ENCODE measurements at places on chromosomes 16 and 17.
A peak's percentile ranks its signal among the peaks of the same experiment; 100 is the strongest.

DNA sequence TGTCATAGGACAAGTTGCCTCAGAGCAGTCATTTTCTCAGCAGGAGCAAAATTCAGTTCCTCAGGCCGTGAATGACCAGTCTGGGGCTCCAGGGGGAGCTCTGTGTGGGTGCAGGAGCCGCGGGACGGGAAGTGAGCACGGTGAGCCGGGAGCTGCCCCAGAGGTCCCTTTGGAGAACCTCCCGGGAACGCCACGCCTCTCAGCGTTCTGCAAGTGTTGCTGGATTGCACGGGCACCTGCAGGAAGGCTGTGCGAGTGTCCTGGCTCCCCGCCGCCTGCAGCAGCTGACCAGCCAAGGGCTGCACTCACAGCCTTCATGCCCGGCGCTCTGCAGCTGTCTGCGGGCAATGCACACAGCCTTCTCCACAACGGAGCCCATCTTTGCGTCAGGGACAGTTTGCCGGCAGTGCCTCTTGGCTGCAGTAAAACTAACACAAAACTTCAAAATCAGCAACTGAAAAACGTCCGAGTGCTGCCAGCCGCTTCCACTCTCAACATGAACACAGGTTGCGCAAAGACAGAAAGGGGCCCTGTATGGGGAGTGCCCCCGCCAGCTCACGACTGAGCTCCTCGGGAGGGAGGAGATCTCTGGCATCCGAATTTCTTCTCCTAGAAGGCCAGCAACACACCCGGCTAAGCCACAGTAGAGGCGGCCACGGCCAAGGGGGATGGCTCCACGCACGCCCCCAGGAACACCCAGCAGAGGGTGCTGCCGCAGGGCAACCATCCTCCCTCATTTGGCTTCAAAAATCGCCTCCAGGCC lies 16.0 kb downstream of the NDUFAF8 start:
- DNase-seq = peak; percentile 90

DNA sequence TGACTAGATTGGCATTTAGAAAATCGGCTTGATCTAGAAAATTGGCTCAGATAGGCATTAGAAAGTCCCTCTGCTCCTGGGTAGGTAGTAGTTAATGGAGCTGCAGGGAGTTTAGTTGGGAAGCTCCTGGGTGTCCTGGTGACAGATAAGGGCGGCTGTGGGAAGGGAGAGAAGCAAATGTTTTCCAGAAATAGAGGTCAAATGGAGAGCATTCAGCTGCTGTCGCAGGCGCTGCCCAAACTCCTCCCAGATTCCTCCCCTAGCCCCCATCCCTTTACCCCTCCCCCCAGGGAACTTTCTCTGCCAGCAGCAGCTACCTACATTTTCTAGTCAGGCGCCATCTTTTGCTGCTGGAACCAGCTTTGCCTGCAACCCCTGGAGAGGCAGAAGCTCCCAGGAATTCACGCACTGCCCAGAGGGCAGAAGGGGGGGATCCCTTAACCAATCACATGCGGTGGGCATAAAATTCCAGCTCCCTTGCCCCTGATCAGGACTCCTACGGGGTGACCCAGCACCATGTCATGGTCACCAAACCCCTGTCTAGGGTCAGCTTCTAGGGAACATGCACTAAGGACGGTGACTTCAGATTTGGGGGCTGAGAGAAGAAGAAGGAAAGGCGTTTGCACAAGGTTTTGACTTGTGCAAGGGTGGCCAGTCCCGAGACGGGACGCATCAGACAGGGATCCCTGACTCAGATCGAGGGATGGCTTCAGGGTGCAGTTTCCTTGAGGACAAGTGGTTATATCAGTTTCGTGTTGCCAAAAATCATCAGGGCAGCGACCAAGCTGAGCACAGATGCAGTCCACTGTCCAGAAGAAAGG lies 43.8 kb downstream of the SOCS1 start:
- DNase-seq = no peak

GRCh38 chr17:28901866-28902818 lies 737 bp downstream of the DHRS13 start:
- no peak for DNase-seq

DNA sequence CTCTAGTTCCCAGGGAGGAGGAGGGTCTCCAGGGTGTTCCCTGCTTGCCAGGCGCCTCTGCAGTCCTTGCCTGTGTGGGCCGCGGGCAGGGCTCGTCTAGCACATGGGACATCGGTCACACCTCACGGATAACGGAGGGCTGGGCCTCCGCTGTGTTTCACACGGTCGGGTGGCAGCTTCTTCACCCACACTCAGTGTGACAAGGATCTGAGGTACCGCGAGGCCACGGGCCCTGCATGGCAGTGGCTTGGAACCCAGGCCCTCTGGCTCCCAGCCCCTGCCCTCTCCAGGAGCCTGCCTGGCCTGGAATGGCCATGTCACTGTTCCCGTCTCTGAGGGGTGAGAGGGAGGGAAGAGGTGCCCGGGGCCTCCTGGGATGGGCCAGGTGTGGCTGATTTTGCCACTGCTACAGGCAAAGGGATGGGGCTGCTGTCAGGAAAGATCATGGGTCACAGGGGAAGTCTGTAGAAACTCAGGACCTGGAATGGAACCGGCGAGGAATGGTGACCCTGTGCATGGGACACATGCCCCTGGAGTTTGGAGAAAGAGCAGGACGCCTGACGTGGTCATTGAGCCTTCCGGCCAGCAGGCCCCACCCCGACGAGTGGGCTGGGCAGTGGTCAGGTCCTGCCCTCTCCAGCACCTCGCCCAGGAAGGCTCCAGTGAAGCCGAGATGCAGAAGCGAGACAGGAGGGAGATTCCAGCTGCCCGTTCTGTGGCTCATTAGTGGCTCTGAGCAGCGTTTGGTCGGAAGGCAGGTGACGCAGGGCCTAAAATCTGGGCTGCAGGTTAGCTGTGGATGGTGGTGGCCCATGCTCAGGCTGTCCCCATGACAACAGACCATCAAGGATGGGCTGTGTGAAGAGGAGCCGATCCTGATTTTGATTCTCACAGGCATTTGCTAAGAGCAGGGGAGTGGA lies 76.5 kb upstream of the GSE1 start:
- no peak for DNase-seq

- no peak for DNase-seq
Observed at GRCh38 chr17:27481327-27481726, 25.1 kb downstream of the KSR1 start.

DNA sequence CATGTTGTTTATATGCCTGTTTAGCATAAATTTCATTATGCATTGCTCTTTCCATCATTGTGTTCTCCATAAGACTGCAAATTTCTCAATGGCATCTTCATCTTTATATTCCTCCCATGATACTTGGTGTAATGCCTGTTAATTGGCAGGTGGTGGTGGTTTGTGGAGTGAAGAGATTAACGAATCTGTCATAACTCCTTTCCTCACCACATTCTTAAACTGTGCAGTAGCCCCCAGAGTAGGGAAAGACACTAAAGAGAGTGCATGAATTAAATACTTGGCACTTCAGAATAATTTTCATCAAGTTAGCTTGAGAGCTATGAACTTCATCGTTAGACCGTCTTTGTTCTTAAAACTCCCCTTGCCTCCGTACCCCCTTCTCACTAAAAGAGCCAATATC lies 329.7 kb downstream of the HS3ST3B1 start:
- DNase-seq = no peak

GRCh38 chr17:1648173-1648962 lies 1.3 kb downstream of the RILP start:
- no peak for DNase-seq

DNA sequence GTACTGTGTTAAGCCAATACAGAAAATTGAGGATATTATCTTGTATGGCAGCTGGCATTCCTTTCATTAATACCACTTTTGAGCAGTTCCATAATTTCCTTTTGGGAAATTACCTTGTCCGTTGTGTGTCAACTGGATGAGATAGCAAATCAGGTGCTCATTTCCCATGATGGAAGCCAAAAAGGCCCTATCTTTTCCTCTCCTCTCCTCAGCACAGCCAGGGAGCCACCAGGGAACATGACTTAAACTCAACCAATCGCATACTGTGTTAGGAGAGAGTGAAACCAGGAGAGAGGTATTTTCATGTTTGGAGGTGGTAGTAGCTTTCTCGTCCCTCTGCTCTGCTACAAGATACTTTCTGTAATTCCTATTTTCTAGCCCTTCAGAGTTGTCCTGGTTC lies 96.1 kb upstream of the TOX3 start:
- no peak for DNase-seq

- DNase-seq = peak; percentile 4
Observed at GRCh38 chr16:76963614-76964315, 227.2 kb upstream of the MON1B start.

- DNase-seq = no peak
Observed at GRCh38 chr17:48734333-48735061, 5.9 kb upstream of the HOXB13 start.

GRCh38 chr17:72126575-72127486 lies 6.0 kb downstream of the SOX9 start:
- DNase-seq = peak; percentile 16

DNA sequence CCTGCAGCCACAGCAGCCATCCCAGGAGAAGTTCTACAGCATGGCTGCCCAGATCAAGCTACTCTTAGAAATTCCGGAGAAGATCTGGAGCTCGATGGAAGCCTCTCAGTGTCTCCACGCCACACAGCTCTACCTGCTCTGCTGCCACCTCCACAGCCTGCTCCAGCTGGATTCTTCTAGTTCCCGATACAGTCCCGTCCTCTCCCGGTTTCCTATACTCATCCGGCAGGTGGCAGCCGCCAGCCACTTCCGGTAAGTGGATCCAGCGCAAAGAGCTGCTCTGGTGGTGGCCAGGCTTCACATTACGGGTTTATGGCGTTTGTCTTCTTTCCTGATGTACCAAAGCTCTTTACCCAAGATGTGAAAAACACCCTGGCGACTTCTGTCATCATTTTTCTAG lies 3.6 kb downstream of the COG1 start:
- peak; percentile 27 for DNase-seq

DNA sequence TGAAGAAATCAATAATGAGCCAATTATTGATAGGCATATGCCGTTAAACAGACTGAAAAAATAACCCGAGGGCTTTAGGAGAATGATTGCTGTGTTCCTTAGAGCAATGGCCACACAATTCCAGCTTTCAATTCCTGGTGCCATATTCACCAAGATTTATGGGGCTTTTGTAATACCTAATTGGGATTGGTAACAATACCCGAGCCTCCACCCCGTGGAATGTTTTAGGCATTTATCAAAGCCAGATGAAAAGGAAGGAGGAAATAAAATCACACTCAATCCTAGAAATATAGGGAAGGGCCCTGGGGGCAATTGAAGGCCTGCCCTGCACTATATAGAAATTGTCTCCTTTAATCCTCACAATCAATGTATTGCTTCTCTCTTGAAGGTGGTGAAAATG lies 42.1 kb upstream of the MLYCD start:
- DNase-seq = no peak

- DNase-seq = peak; percentile 40
Observed at GRCh38 chr17:64504769-64505339, 1.2 kb downstream of the DDX5 start.

DNA sequence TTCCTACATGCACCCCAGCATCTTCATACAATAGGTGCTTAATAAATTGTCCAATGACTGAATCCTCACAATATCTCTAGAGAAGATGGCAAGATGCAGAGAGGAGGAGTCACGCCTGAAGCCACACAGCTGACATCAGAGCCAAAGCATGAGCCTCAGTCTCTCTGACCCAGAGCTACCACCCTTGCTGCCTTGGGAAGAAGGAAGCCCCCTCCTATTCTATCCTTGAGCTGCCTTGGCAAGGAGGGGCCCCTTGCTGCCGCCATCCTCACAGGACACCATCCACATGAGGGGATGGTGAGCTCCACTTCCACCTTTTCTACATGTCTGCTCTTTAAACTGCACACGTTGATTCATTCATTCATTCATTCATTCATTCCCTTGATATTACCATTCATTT lies 37.0 kb upstream of the C16orf78 start:
- DNase-seq = no peak

DNA sequence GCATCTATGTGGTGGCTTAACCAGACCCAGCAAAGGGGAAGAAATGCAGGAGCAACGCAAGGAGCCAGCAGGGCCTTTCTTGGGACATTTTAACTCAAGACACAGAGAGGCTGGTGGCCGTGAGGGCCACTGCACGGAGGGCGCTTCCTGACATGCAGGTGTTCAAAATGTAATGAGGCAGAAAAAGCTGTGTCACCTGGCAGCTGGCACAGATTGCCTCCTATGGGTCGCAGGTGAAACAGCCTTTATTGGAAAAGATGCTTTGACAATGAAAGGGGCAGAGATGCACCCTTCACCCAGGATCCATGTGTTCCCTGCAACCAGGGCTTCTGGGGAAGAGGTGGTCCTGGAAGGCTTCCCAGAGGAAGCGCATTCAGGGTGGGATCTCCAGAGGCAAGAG lies 219.3 kb downstream of the XYLT1 start:
- DNase-seq = no peak

- no peak for DNase-seq
Observed at GRCh38 chr16:83774066-83774465, 33.7 kb upstream of the HSBP1 start.
